NCI-H187 treated with DMSO at 0.1 percent for 48 hours (cell line): ENCODE measurements at places on chromosomes 7 and 10.

- DNase-seq: no peak
Measured at GRCh38 chr7:154429666-154430404, 377.6 kb downstream of the DPP6 start.

DNA sequence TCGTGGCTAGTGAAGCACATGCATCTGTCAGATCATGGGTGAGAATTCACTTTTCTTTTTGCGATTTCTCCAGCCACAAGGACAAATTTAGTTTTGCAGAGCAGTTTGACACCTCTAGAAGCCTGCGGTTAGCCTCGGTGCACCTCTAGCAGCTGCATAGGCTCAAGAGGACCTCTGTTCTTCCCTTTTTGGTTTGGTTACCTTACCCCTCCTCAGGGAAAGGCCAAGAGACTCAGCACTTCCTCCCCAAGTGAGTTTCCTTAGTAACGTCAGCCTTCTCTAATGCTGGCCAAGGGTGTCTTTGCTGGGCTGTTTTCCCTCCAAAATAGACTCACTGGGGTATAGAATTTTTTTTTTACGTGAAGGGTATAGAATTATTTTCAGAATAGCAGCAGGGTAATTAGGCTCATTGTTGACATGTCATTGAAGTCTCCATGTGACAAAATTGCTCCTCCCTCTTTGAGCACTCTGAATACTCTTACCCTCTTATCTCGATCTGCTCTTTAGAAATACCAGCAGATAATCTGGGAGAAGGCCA lies 97.8 kb downstream of the AUTS2 start:
- DNase-seq: no peak

GRCh38 chr10:123523833-123524232 lies 142.3 kb upstream of the GPR26 start:
- DNase-seq: no peak

DNA sequence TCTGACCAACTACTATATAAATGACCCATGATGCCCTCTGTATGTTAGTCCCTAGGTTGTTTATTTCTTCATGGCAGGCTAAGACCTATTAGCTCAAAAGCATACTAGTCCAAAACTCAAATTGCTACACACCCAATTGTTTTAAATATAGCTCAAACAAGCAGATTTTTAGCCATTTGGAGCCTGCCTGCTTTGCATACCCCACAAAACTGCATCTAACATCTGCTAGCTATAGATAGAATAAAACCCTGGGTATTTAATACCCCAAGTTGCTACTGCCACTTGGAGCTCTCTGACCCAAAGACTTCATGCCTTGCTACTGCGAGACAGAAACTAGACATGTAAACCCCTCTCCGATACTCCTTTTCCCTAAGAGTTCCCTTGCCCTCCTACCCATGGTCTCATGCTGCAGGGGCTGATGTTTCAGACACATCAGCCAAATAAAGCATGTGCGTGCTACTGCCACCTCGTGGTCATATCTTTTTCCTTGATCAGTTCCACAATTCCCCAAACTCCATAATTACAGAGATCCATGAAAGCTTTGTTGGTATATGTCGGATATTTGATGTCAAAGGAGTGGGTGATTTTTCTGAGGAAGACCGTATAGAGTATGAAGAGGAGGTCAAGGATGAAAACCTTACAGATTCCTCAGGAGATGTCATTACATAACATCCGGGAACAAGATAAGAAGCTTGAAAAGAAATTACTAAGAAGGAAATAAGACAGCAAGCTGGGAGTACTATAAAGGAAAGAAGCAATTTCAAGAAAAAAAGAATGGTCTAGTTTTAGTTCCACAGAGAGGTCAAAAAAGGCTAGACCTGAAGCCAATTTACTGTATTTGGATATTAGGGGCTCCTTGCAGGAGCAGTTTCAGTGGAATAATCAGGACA lies 386.6 kb downstream of the SH2D4B start:
- DNase-seq: no peak

GRCh38 chr10:35642035-35642792 lies at the start of gene FZD8:
Gene FZD8 (minus strand): TSS chr10:35642296. CDS start chr10:35641429, 867 bp downstream.
- DNase-seq: no peak

DNA sequence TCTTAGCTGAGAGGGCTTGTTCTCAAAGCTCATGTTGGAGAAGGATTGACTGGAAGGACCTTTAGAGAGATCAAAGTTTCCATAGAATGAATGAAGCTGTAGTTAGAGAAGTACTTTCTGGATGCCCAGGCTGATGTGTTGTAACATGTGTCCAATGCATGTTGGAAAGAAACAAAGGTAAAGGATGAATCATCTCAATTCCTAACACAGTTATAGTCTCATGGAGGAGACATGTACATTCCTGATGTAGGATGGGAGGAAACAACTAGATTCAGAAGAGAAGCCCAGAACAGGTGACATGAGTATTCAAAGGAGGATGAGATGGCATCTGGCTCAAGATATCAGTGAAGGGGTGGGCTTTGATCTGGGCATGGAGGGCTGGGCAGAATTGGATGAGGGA lies 152.7 kb downstream of the SH2D4B start:
- no peak for DNase-seq

DNA sequence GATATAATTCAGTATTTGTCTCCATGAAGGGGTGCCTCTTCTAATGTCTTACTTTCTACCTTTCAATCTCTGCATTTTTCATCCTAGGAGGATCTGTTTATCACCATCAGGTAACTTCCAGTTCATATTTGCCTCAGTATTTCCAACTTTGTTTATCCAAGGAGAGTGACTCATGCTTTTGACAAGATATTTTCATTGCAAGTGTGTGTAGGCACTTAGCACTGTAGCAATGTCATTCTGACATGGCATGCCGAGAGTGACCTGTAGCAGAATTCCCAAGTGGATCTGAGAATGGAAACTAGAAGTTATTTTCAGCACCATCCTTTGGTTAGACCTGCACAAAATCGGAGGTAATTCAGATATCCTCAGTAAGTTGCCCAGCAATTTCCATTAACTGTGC lies 129.9 kb downstream of the INHBA start:
- no peak for DNase-seq

GRCh38 chr10:5828725-5829124 lies 15.5 kb upstream of the GDI2 start:
- no peak for DNase-seq

DNA sequence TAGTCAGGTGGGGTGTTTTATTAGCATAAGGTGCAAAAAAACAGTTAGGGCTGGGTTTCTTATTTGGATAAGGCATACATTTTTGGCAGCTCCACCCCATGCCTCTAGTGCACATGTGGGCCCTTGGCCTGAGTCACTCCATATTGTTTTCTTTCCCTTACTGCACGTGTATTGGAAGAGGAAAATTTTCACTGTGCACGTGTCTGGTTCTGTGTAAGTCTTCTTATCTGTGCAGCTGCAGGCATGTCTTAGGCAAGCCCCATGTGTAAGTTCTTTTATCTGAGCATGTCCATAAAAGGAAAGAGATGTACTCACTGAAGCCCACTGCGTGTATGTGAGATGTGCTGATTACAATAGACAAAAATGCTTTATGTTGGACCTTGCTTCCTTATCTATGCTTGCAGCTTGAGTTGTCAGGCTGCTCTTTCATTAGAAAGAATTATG lies 540.3 kb upstream of the IGFBP3 start:
- no peak for DNase-seq

- no peak for DNase-seq
Measured at GRCh38 chr7:38524786-38525185, 106.4 kb downstream of the AMPH start.

- no peak for DNase-seq
Measured at GRCh38 chr7:130777426-130777825, 43.4 kb upstream of the KLF14 start.

GRCh38 chr7:155769701-155770100 lies 42.6 kb downstream of the SHH start:
- DNase-seq: no peak

GRCh38 chr10:23864631-23865147 lies 344.2 kb upstream of the KIAA1217 start:
- no peak for DNase-seq

GRCh38 chr10:30645340-30645827 lies 15.8 kb upstream of the LYZL2 start:
- no peak for DNase-seq
